ENCODE measurements at places on chromosomes 12 and 14. TPM values are rescaled to one million over a fixed set of nuclear protein-coding genes. Genes with fewer than 3 reads are reported as not detected.

- H3K27ac ChIP-seq, result peak overlapping the region; percentile 88
- peak overlapping the region; percentile 8 for H3K4me3 ChIP-seq
- peaks cover 35% of the 10 kb centered on the region for H3K4me1 ChIP-seq
Observed at GRCh38 chr14:75753696-75754095, 92.7 kb downstream of the TTLL5 start.

Gene ANG
- total RNA-seq, result 3.8 TPM

- H3K4me3 ChIP-seq, result no peak overlapping the region
- no peaks in the 10 kb centered on the region for H3K4me1 ChIP-seq
- no peaks in the 10 kb centered on the region for H3K36me3 ChIP-seq
Observed at GRCh38 chr12:74454109-74454508, 83.5 kb upstream of the ATXN7L3B start.

Gene RPL41
- total RNA-seq, result 4,057 TPM

Gene LRP1-AS
- not detected for total RNA-seq

DNA sequence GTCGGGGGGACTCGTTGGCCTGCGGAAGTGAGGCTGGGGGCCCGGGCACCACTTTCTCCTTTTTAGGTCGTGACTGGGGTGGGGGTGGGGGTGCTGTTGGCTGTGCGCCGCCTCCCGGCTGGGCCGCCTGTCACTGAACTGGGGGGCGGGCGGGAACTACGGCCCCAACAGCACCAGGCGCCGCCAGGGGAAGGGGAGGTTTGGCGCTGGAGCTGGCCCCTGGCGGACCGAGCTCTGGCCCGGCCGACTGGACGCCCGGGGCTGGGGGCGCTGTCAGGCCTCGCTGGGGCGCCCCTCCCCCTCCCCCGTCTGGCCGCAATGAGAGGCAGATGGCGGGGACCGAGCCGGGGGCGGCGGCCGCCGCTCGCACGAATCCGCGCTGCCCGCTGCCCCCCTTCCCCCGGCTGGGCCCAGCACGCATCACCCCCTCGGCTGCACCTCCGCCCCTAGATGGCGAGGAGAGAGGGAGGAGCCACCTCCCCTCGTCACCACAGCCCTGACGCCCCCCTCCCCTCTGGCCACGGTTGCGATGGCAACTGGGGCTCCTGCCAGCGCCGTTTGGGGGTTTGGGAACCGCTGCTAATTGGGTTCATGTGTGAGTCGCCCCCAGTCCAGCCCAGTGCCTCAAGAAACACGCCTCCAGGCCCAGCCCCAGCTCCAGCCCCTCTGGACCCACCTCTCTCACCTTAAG lies 723 bp downstream of the NFATC4 start:
- DNase-seq, result peak; percentile 60
- no peaks in the 10 kb centered on the region for H3K27me3 ChIP-seq
- H3K36me3 ChIP-seq, result peaks cover 15% of the 10 kb centered on the region
- H3K4me3 ChIP-seq, result peak overlapping the region; percentile 89
- H3K4me1 ChIP-seq, result peaks cover 52% of the 10 kb centered on the region

DNA sequence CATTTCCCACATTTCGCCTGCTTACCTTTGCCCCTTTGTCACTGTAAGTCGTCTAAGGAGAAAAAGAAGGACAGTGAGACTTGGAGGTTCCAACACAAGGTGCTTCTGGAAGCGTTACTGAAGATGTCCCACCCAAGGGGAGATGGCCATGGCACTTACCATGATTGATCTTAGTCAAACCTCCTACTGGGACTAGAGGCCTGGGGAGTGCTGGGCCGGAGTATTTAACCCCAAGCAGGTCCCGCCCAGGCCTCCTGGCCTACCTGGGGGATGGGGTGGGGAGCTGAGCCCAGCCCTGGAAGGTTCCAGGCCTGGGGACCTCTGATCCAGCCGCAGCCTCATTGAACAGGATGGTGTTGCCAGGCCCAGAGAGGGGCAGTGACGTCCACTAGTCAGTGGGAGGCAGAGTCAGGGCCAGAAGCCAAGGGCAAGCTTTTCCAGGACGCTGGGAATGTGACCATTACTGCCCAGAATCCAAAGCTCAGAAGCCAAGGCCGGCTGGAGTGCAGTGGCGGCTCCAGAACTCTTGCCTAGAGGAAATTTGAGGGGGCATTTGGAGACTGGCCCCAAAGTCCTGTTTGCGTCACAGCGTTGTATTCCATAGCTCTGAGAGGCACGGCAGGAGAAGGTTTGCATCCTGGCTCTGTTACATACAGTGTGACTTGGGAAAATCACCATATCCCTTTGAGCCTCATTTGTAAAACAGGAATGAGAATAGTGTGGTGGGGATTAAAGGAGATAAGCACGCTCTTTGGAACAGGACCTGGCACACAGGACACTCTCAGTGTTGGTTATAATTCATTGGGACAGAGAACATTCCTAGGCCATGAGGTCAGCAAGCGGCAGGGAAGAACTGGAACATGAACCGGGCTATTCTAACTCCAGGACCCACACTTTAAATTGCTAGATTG lies at the start of gene HPD:
TSS of gene HPD (minus strand) at position 198 of the 911 bp plus-strand sequence. CDS start at position 162, 36 bp downstream.
- no peaks in the 10 kb centered on the region for H3K36me3 ChIP-seq
- DNase-seq, result no peak
- H3K4me3 ChIP-seq, result no peak within 1 kb of the TSS
- H3K27ac ChIP-seq, result peak within 1 kb of the TSS; percentile 24
- H3K4me1 ChIP-seq, result peaks cover 24% of the 10 kb centered on the region
- H3K27me3 ChIP-seq, result no peaks in the 10 kb centered on the region

- H3K4me1 ChIP-seq, result peaks cover 7% of the 10 kb centered on the region
- no peaks in the 10 kb centered on the region for H3K27me3 ChIP-seq
- H3K27ac ChIP-seq, result no peak overlapping the region
- no peak for DNase-seq
- H3K36me3 ChIP-seq, result peaks cover 39% of the 10 kb centered on the region
- H3K4me3 ChIP-seq, result no peak overlapping the region
Observed at GRCh38 chr14:71731096-71731495, 201.1 kb upstream of the RGS6 start.

DNA sequence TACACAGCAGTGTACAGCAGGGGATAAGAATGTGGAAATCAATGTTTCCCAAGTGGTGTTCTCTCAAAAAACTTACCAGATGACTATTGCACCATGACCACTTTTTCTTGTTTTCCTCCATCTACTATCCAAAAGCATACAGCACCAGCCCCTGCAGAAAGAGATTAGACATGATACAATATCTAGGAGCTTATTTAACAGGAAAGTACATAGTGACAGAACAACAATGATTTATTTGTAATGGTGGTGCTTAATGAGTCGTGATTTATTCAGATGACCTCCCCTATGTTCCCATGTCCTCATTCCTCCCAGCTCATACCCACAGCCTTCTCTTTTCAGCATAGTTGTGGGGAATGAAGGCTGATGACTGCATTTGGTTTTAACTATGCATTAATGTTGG lies 413.6 kb downstream of the BTG1 start:
- no peaks in the 10 kb centered on the region for H3K36me3 ChIP-seq
- no peak for DNase-seq
- no peaks in the 10 kb centered on the region for H3K4me1 ChIP-seq
- no peaks in the 10 kb centered on the region for H3K27me3 ChIP-seq
- H3K4me3 ChIP-seq, result no peak overlapping the region

GRCh38 chr12:89305373-89305772 lies 46.9 kb downstream of the DUSP6 start:
- no peaks in the 10 kb centered on the region for H3K27me3 ChIP-seq
- H3K27ac ChIP-seq, result no peak overlapping the region
- H3K4me1 ChIP-seq, result peaks cover 13% of the 10 kb centered on the region

Gene LRRC10
- total RNA-seq, result not detected

Gene SLC38A1
- 114 TPM for total RNA-seq

- no peaks in the 10 kb centered on the region for H3K27me3 ChIP-seq
- DNase-seq, result no peak
- H3K36me3 ChIP-seq, result no peaks in the 10 kb centered on the region
- no peak overlapping the region for H3K4me3 ChIP-seq
- no peak overlapping the region for H3K27ac ChIP-seq
Observed at GRCh38 chr12:41992022-41992421, 152.7 kb downstream of the GXYLT1 start.

Gene PPP4R4
- 0.54 TPM for total RNA-seq

DNA sequence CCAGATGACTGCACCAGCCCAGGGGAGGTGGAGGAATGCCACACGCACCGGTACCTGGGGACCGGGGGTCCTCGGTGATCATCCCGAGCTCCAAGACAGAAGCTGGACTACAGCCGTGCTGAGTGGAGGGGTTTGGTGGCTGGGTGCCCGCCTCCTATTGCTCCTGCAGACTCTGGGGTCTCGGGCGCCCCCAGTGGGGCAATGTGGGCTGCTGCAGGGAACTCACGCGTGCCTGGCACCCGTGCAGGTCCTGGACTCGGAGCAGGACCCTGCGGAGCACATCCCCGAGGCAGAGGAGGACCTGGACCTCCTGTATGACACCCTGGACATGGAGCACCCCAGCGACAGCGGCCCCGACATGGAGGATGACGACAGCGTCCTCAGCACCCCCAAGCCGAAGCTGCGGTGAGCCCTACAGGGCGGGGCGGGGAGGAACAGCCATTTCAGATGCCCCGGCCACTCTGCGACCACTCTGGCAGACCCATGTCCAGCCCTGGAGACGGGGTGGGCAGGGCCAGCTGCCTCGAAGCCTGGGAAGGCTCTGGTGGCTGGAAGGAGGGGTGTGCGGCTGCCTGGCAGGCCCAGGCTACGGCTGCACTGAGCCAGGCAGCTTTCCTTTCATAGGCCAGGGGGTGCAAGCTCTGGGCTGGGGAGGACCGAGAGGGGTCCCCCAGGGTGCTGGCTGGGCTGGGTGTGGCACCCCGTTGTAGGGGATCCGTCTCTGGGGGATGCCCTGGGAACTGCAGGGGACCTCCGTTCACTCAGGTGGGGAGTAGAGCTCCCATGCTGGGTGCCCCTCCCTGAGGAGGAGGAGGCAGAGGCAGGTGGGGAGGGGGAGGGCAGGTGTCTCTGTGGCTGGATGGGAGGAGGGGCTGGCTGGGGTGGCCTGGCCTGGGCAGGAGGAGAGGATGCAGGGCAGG lies 21.6 kb upstream of the TEX22 start:
- H3K4me1 ChIP-seq, result no peaks in the 10 kb centered on the region
- H3K27me3 ChIP-seq, result no peaks in the 10 kb centered on the region
- DNase-seq, result no peak
- peaks cover 16% of the 10 kb centered on the region for H3K36me3 ChIP-seq
- no peak overlapping the region for H3K27ac ChIP-seq

DNA sequence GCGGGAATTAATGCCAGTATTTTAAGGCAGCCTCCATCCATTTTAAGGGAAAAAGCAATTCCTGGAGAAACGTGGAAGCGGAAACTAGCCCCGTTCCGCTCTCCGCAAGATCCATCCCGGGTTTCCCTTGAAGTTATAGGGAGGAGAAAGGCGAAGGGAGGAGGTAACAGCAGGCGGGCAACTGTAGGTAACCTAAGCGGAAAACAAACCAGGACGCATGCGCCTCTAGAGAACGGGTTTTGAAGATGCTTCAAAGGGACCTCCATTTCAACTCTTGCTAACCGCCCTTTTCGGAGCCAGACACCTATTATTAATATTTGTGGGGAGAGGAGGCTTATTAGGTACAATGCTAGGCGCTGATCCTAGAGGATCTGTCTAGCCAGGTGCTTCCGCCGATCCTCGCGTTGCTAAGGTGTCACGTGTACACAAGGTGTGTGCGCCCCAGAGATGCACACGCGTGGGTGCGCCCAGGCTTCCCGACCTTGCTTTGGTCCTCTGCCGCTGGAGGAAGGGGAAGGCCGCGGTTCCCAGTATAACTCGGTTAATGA lies 6.2 kb downstream of the TBX5 start:
- no peak for DNase-seq
- no peak overlapping the region for H3K4me3 ChIP-seq
- peak overlapping the region; percentile 82 for H3K27ac ChIP-seq
- H3K36me3 ChIP-seq, result no peaks in the 10 kb centered on the region

Gene RNF212B
- total RNA-seq, result not detected

- DNase-seq, result no peak
- H3K27me3 ChIP-seq, result no peaks in the 10 kb centered on the region
- peak overlapping the region; percentile 2 for H3K4me3 ChIP-seq
- peaks cover 12% of the 10 kb centered on the region for H3K36me3 ChIP-seq
- peak overlapping the region; percentile 54 for H3K27ac ChIP-seq
Observed at GRCh38 chr12:6941267-6941666, 2.3 kb upstream of the RNU7-1 start.

Gene KRT80
- total RNA-seq, result 3.0 TPM

DNA sequence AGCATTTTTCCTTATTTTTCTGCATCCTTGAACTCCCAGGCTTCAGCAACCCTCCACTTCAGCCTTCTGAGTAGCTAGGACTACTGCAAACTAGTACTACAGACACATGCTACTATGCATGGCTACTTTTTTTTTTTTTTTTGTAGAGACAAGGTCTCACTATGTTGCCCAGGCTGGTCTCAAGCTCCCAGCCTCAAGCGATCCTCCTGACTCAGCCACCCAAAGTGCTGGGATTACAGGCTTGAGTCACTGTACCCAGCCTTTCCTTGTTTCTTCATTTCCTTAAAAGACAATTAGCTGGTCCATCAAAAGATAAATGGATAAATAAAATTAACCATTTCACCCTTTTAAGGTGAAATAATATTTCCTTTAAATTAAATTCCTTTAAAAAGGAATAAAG lies 205.8 kb downstream of the SPTSSA start:
- no peak overlapping the region for H3K27ac ChIP-seq
- DNase-seq, result no peak
- H3K4me3 ChIP-seq, result no peak overlapping the region
- peaks cover 4% of the 10 kb centered on the region for H3K27me3 ChIP-seq

Gene MGP
- total RNA-seq, result 221 TPM

DNA sequence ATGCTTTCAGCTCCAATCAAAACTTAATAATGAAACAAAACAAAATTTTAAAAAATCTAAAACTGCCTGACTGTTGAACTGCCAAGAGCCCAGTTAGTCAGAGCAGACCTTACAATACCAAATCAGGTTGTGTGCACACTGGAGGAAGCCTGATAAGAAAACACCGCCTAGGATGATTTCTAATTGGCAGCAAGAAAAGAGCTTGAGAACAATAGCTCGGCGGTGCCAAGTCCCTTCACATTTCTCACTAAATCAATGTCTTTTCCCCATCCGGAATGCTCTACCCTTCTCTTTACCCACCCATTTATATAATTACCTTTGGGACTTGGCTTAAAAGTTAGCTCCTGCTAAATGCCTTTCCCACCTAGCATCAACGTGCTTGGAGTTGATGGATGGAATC lies 256.7 kb downstream of the C12orf75 start:
- H3K27ac ChIP-seq, result no peak overlapping the region
- H3K4me3 ChIP-seq, result no peak overlapping the region
- no peaks in the 10 kb centered on the region for H3K27me3 ChIP-seq
- H3K36me3 ChIP-seq, result no peaks in the 10 kb centered on the region

Gene CLEC4C
- total RNA-seq, result not detected

Gene SLC2A14
- 4.9 TPM for total RNA-seq

GRCh38 chr12:105212438-105212837 lies 23.5 kb downstream of the APPL2 start:
- peaks cover 49% of the 10 kb centered on the region for H3K36me3 ChIP-seq
- no peaks in the 10 kb centered on the region for H3K4me1 ChIP-seq
- H3K27ac ChIP-seq, result no peak overlapping the region
- H3K27me3 ChIP-seq, result no peaks in the 10 kb centered on the region
- H3K4me3 ChIP-seq, result no peak overlapping the region
